ENCODE measurements at places on chromosomes 11 and 22.

- DNase-seq: no peak
Measured at GRCh38 chr11:93573184-93573583, 30.0 kb upstream of the SMCO4 start.

- DNase-seq: no peak
Measured at GRCh38 chr11:112159098-112160065, 4.5 kb downstream of the IL18 start.

GRCh38 chr11:66022401-66023185 lies 3.7 kb downstream of the CATSPER1 start:
- peak; percentile 58 for DNase-seq

GRCh38 chr11:78764946-78765345 lies 190.3 kb upstream of the NARS2 start:
- no peak for DNase-seq
